Stimulated activated CD8-positive, alpha-beta memory T cell treated with anti-CD3 and anti-CD28 coated beads, Interleukin-2, amount 100 ng/mL, for 1 hour (primary cell): ENCODE measurements at places on chromosomes 5 and 9.

DNA sequence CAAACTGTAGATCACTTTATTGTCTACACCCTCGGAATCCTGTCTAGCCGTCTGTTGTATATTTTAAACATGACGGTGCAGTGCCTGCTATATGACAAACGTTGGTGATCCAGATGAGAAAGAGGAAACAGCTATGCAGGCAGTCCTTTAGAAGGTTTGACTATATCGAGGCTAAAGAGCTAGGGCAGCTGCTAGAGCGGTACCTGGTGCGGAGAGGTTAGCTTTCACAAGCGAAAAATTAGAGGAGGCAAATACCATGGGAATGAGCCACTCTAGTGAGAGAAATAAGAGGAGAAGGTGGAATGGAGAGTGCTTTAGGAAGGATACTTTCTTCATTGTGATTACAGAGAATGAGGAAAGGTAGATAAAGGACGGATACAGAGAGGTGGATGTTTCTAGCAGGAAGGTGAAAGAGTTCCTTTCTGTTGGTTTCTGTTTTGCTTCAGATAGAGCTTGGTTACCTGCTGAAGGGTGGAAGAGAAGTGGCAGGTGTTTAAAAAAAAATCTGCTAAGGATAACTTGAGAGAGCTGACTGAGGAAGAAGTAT lies 959 bp upstream of the FBXL17 start:
- DNase-seq, result no peak

GRCh38 chr9:70880535-70880934 lies 240.9 kb downstream of the TRPM3 start:
- DNase-seq, result no peak

GRCh38 chr9:134412298-134412711 lies 86.0 kb downstream of the RXRA start:
- no peak for DNase-seq

- DNase-seq, result no peak
These were observed 23.2 kb upstream of the LRRTM2 start for GRCh38 chr5:138898299-138898698.

- no peak for DNase-seq
These were observed 192.4 kb downstream of the ARHGEF28 start for GRCh38 chr5:73818357-73818756.

- no peak for DNase-seq
These were observed 74.3 kb downstream of the SMIM15 start for GRCh38 chr5:61087921-61088320.
